ENCODE measurements at places on chromosomes 13 and 19.

DNA sequence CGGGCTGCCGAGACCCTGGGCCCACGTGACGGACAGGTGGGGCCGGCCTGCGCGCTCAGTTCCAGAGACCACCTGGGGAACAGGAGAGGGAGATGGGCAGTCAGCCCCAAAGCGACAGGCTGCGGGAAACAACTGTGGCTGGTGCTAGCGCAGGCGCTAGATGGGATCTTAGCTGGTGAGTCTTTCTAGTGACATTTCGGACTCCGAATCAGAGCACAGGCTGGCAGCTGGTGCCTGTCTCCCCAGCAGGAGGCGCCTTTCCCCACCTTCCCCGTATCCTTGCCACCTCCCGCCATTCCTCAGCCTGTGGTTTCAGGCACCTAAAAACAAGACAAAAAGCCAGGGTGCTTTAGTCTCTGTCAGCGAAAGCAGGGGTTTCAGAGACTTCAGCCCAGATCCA, 19.4 kb upstream of the RANBP3 start:
- no peak for DNase-seq

DNA sequence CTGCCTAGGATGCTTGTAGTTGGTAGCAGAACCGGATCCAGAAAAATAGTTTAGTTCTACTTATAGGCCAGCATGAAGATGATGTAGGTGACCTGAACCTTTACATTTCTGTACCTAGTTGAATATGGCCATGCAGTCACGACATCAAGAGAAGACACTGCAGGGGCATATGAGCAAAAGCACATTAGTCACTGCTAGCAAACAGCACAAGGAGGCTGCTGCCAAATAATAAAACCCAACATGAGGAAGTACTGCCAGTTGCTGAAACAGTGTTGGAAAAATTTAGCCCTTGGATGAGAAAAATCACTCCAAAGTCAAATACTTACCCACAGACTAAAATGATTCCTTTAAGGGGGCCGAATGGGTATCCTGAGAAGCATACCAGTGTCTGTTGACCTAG, 20.8 kb downstream of the ERICH6B start:
- DNase-seq, result no peak

DNA sequence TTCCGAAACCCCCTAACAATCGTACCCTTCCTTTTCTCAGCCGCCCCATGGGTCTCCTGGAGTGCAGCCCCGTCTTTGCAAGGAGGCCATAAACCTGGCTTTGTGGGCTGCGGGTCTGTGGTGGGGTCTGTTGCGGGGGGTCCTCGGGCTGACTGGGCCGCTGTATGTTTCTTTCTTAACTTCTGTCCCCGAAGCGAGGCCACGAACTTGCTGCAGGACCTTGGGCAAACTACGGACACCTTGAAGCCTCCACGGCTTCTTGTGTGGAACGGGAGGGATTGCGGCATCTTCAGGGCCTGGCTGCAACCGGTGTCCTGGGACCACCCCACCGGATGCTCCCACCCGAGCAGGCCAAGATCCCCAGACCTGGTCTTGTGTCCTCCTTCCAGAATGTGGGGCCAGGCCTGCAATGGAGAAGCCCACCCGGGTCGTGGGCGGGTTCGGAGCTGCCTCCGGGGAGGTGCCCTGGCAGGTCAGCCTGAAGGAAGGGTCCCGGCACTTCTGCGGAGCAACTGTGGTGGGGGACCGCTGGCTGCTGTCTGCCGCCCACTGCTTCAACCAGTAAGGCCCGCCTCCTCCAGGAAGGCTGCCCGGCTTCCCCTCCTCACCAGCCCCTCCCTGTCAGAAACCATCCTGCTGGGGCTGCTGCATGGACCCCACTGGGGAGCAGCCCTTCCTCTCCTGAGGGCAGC, 12.0 kb downstream of the TIMM13 start:
- DNase-seq, result no peak

DNA sequence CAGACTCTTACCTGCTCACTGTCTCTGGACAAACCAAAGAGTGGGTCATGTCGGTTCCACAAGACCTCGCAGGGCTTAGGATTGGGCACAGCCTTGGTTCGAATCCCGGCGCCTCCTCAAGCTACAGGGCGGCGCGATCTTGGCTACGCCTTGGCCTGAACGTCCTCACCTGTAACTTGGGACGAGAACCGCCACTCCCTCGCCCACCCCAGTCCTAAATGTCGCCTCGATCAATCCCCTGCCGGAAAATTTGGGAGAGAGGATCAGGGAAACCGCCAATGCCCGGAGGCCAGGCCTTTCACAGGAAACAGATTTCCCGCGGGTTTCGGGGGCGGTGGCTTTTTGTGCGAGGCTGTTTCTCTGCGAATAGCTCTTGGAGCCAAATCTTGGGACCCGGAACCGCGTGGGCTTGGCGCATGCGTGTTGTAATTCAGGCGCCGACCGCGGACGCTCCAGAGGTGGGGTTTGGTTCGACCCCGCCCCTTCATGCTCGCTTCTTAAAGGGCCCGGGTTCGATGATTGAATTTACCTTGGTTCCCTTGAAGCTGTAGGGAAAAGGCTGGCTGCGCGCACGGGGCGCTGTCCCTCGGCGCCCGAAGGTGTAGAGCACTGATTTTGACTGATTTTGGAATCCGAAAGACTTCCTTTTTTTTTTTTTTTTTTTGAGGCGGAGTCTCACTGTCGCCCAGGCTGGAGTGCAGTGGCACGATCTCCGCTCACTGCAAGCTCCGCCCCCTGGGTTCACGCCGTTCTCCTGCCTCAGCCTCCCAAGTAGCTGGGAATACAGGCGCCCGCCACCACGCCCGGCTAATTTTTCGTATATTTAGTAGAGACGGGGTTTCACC, at the start of gene NR2C2AP:
Gene NR2C2AP (minus strand): TSS at position 403 of the 845 bp plus-strand sequence. CDS start 354 bp downstream, at position 49.
- DNase-seq, result peak; percentile 96

GRCh38 chr13:44210525-44210924, 163.1 kb upstream of the SERP2 start:
- DNase-seq, result no peak

DNA sequence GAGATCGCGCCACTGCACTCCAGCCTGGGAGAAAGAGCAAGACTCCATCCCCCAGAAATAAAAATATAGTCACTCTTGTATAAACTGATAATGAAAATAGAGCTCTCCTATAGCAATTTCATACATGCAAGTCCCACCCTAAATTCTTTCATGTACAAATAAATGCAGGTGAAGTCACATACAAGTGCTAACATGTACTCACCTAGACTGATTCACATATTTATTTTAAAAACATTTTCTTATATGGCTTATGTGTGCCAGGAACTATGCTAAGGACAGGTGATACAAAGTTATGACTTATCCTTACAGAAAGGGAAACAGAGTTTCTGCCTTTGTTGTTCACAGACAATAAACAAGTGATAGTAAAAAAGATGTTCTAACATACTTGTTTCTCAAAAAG, 32.0 kb downstream of the USP12 start:
- DNase-seq, result no peak

DNA sequence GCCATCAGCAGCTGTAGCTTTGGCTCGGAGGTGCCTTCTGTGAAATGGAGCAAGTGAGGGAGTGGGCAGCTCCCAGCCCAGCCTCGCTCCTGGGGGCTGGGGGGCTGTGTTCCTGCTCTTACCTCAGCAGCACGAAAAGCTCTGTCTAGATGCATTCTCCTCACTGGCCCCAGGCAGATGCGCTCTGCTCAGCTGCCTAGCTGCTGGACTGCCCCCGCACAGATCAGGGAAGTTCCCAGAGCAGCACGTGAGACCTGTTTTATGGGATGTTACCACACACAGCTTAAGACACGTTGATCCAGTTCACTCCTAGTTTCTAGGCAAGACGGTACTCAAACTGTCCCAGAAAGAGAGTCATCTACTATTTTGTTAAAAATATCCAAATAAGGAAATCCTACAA, 13.6 kb downstream of the LCP1 start:
- peak; percentile 70 for DNase-seq

- DNase-seq, result peak; percentile 69
Measured at GRCh38 chr19:45973553-45974338, at the start of gene NOVA2. Gene NOVA2, minus strand, starts transcription at chr19:45973865. Its CDS starts 514 bp downstream, at chr19:45973351.

GRCh38 chr19:11265785-11266236, 3.5 kb upstream of the DOCK6 start:
- DNase-seq, result no peak

GRCh38 chr13:36866232-36866631, 47.2 kb downstream of the RFXAP start:
- DNase-seq, result no peak

DNA sequence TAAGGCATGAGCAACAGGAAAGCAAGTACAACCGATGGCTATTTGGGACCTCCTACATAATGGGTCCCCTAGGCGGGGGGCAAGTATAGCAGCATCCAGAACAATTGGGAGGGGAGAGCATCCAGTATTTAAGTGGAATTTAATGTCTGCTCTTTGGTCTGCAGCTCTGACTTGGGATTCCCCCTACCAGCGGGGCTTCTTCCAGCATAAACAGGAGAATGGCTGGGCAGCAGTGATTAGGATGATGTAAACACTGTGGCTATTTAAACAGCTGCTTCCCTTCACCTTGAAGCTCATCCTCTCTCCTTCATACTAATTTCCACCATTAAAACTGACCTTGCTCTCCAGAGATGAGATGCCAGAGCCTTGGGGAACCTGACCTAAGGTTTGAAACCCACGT, 73.9 kb upstream of the OXGR1 start:
- DNase-seq, result no peak
